ENCODE measurements at places on chromosomes 7 and 10.

DNA sequence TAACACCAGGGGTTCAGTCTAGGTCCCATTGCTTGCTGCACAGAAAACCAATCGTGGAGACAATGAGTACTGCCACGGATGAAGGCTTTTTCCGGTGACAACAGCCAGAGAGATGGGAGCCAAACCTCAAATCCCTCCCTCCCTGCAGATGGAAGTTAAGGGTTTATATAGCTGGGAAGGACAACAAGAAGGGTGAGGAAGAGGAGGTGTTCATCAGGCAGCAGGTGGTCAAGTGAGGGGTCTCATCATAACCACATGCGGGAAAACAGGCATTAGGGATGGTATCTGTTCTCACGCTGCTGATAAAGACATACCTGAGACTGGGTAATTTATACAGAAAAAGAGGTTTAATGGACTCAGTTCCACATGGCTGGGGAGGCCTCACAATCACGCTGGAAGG is 91.3 kb downstream of the MKX start:
- no peak for DNase-seq

GRCh38 chr10:60406182-60406581 is 16.5 kb upstream of the ANK3 start:
- DNase-seq: no peak

DNA sequence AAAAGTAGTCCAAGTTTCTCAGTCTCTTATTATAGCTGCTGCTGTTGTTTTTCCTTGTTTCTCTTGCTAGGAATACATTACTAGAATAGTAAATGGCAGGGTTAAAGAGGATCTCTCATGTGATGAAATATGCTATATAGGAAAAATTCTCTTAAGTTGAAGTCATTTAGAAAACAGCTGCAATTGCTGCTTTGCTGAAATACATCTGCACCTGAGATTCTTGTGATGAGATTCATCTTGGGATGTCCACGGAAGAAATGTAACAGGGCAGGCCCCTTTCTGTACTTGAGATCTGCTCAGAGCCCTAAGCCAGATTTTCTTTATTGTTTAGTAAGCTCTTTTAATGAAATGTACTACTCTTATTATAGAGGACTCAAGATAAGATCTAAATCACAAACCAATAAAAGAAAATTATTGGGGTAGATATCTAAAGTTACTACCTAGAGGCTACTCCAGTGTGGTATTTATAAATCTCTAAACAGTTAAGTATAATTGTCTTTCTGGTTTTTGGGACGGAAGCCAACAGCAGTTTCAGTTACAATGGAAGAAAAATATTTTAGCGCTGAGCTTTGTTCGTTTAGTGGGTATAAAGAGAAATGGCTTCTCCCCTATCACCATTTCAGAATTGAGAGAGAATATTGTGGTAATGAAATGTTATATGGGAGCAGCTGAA is 701.5 kb downstream of the KCNMA1 start:
- no peak for DNase-seq

DNA sequence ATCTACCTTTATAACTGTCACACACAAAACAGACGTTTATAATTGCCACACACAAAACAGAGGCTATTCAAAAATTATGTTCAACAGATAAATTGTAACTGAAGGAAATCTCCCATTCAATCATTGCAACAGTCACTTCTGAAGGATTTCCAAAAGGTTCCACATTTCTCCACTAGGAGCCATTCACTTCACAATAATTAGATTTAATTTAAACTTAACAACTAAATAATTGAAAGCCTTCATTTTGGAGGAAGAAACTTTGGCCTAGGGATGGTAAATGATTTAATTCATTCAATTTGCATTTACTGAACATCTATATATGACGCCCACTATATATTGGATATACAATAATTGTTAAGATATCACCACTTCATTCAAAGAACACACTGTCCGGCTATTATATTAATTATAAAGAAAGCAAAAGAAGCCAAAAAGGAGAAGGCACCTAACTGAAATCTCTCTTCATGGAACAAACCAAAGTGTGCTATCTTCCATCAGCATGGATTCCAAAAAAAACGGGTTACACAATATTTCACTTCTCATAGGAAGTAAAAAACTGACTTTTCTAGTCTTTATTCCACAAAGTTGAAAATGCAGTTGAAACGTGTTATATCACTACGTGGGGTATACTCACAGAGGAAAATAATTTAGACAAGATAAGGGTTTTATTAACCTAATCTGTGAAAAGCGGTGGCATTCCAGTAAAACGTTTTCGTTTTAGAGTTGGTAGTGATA is 1.7 kb downstream of the ATAD1 start:
- no peak for DNase-seq

Data from stimulated activated CD8-positive, alpha-beta memory T cell treated with anti-CD3 and anti-CD28 coated beads, Interleukin-15, amount 100 ng/mL, for 24 hours (primary cell).